ENCODE measurements at places on chromosomes 7 and 10.

DNA sequence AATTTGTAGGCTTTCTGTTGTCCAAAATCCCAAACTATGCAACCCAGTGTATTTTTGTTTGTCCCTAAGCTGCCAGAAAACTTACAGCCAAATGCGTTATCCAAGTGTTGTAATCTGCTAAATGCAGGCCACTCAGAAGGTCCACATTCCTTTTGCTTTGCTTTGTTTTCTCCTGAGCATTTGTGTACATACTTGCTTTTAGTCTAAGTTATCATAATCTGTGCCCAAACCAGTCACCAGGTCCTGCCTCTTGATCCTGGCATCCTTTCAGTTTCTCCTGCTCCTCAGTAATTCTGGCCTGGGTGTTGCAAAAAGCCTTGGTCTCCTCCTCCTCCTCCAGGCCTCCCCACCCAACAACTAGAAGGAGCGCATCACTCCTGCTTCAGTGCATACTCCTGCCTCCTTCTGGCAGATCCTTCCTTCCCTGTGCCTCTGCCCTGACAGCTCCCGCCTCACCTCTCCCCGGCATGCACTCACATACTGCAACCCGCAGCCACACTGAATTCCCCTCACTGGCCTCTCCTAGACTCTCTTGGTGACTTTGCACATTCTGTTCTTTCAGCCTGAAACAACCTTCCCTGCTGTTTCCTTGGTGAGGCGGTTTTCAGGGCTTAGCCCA, 2.3 kb downstream of the DENND2A start:
- no peak for DNase-seq

DNA sequence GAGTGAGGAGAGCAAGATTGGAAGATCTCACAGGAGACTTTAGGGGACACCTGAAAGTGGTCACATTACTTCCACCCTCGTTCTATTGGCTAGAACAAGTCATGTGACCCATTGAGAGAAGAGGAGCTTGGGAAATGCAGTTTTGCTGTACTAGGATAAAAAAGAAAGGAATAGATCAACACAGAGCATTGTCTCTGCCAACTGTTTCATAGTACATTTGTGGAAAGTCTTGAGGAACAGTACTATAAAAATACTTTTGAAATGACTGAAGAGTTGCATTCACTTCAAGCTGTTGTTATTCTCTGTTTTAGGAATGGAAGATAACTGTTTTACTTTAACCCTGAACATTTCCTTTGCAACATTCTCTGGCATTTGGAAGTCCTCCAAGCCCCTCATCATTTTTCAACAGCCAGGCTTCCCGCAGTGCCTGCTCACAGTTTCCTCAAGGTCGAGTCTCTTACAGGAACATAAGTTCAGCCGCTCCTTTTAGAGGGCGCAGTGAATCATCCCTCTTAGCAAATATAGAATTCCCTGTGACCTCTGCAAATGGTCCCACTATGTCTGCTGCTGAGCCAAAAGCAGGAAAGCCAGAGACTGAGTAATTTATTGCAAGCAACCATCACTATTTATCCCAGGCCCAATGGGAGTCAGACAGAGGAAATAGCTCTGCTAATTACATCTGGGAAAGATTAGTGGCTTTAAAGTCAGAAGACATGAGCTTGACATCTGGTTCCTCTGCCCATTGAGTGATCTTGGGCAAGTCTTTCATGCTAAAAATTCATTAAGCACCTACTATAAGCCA, 40.7 kb downstream of the MRPL32 start:
- DNase-seq = no peak

DNA sequence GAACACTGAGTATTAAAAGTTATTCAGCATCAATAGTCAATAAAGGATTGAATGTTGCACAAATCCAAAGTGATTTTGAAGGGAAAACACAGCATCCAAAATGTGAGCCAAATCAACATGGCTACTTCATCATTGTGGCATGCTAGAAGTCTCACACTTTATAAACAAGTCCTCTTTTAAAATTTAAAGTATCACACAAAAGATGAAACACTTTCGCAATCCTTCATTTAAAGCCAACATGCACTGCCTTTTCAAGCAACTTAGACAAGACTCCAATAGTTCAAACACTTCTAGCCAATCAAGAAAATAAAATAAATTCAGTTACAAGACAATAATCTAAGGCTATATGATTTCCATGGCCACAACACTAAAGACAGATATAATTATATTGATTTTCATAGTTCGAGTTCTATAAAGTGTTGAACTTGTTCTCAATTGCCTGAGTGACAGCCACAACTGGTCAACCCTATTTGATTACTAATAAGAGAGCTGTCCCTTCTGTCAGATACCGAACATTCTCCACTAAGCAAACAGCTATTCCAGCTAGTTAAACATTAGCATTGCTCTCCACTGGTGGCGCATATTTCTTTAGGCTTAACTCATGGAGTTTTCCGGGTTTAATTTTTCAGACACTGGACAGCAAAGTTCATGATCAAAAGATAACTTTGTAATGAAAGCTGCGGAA, 8.3 kb downstream of the EBF3 start:
- no peak for DNase-seq

- DNase-seq = no peak
Observed at GRCh38 chr7:124764847-124765400, 668 bp downstream of the GPR37 start.

- DNase-seq = no peak
Observed at GRCh38 chr10:110340816-110341215, 36.1 kb upstream of the SMNDC1 start.

GRCh38 chr10:51786016-51786683, 86.8 kb upstream of the CSTF2T start:
- DNase-seq = no peak

- DNase-seq = no peak
Observed at GRCh38 chr10:117362313-117362712, 12.9 kb downstream of the PDZD8 start.

DNA sequence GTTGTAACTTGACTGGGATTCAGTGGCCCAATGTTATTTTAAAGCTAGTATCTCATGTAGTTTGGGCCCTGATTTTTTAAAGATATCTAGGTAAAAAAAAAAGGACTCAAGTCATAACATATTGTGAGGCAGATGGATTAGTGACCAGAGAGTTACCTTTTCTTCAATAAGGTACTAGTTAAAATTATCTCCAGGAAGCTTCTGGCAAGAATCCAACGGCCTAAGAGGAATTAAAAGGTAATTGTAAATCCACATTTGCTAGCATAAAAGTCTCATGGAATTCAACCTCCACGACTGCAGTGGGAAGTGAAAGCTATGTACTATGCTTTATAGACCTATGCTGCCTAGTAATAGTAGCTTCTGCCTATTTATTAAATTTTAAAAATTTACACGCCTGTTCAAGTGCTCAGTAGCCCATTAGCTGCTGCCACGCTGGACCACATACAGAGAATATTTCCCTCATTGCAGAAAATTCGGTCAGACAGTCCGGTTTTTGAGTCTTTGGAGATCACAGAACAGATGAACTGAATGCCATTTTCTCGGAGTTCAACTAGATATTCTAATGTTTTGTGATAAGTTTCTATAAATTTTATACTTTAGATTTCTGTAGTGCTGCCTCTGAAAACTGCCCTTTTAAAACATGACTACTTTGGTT, 118.4 kb downstream of the NSUN6 start:
- DNase-seq = no peak

GRCh38 chr7:134420424-134421125, 38.3 kb downstream of the AKR1B1 start:
- no peak for DNase-seq

DNA sequence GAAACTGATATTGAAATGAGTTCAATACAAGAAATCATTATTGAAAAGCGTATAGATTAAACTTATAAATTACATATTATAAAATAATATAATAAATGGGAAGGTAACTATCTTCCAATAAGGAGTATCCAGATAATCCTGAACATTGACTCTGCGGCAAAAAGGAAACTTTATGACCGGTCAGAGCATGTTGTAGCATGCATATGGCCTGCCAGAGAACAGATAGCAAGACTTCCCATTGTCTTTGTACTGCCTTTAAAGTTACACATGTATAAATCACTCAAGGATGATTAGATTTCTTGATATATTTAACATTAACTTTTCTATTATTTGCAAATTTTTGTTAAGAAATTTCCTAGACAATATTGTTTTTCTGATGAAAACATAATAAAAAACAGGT, 56.2 kb upstream of the ETV1 start:
- DNase-seq = no peak

- DNase-seq = no peak
Observed at GRCh38 chr10:105763611-105764010, 1122.5 kb downstream of the SORCS3 start.

GRCh38 chr10:77332256-77332655, 305.4 kb downstream of the KCNMA1 start:
- no peak for DNase-seq

DNA sequence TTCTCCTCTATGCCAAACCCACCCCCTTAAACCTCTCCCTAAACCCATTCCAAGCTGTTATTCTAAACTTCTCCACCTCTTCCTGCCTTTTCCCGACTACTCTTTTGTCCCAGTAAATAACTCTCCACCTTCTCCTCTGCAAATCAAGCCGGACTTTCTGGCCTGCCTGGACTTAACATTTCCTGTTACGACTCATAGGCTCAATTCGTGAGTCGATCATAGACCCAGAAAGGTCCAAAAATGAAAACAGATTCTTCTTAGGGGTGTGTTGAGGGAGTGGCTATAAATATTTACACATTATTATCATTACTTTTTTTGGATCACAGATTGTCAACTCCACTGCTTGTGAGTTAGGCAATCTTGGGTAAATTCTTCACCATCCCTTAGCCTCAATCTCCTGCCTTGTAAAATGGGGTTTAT, 59.0 kb upstream of the HABP2 start:
- DNase-seq = no peak

DNA sequence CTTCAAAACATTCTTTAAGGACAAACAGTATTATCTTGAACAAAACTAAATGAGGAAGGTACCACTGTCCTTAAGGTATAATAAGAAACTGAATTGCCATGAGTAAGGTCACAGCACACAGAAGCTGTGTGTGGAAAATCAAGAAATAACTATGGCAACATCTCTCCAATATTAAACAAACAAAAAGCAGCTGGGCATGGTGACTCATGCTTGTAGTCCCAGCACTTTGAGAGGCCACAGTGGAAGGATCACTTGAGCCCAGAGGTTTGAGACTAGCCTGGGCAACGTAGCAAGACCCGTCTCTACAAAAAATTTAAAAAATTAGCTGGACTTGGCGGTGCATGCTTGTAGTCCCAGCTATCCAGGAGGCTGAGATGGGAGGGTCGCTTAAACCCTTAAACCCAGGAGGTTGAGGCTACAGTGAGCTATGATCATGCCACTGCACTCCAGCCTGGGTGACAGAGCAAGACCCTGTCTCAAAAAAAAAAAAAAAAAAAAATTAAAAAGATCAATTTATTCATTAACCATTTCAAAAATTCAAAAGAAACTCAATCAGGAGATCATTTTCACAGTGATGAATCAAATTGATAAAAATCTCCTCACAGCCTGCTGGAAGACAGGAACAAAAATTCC, 195.4 kb downstream of the SKIDA1 start:
- DNase-seq = no peak

GRCh38 chr10:131517781-131518180, 206.3 kb upstream of the TCERG1L start:
- no peak for DNase-seq

DNA sequence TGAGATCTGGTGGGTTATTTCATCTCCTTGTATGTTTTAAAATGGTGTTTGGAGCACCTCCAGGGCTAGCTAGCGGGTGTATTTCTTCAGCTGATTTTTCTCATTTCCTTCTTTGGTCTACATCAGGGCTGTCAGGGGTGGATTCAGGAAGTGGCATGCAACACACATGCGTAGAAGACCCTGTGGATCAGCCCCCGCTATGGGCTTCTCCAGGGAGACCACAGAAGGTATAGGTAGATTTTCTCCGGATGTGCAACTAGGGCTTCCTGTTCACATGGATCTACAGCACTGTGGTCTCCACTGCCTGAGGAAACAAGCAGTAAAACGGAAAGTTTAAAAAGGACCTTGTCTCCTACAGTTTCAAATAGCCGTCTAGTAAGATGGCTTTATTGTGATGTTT, 10.4 kb downstream of the NUB1 start:
- DNase-seq = peak; percentile 15

DNA sequence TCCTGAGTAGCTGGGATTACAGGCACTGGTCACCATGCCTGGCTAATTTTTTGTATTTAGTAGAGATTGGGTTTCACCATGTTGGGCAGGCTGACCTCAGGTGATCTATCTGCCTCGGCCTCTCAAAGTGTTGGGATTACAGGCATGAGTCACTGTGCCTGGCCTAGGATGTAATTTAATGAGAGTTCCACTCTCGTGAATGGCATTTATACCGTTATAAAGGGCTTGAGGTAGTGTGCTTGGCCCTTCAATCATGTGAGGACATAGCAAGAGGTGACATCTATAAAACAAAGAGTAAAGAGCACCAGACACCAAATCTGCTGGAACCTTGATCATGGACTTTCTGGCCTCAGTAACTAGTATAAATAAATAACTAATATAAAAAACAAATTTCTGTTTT, 93.5 kb upstream of the PPP1R9A start:
- no peak for DNase-seq

GRCh38 chr10:72097448-72098300, 9.3 kb upstream of the SPOCK2 start:
- DNase-seq = no peak

GRCh38 chr10:32377458-32378259, 30.7 kb upstream of the EPC1 start:
- no peak for DNase-seq

- DNase-seq = no peak
Observed at GRCh38 chr10:94644352-94644751, 39.2 kb upstream of the CYP2C18 start.

DNA sequence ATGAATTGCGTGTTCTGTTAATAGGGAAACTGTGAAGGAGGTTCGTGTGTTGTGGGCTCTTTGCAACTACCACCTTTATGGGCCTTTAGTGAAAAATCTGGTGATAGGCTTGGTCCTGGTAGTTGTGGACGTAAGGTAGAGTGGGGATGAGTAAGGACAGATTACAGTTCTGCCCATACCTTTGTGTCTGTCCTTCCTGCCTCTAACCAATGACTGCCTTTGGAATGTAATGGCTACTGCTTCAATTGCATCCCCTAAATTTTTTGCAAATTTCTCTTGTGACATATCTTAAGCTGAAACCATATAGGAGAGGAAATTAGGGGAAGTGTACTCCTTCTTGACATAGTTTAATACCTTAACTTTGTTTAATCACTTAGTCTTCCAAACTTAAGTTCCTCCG, 82.3 kb downstream of the ADK start:
- no peak for DNase-seq

Data from activated T-cell treated with anti-CD3 and anti-CD28 coated beads for 48 hours (primary cell).